ENCODE measurements at places on chromosomes 11 and 22.

DNA sequence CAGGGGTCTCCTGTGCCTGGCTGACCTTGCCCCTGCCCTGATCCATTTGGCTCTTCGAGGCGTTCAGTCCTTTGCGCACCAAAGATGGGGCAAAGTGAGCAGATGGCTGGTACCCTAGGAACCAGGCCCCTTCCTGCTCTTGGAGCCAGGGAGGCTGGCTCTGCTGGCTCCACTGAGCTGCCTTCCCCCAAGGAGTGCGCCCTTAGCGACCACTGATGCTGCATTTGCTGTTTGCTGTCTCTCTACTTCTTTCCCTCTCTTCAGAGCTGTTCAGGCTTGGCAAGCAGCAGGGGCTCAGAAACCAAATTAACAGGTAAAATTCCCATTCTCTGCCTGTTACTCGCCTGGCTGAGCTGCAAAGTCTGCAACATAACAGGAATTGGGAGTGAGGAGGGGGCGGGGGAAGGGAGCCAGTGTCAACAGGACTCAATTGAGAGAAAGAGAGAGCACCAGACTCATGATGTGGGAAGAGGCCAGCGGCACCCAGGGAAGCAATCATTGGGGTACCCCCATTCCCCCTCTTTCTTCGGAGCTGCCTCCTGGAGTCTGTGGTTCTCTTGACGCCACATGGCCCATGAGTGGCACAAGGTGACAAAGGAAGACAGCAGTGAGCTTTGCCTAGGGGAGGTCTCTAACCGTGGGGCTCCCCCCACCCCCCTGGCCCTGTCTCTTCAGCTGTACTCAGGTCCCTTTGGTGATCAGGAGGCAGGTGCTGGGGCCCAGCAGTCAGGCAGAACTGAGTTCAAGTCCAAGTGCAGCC lies 102.3 kb downstream of the TP53I11 start:
- no peak for DNase-seq

DNA sequence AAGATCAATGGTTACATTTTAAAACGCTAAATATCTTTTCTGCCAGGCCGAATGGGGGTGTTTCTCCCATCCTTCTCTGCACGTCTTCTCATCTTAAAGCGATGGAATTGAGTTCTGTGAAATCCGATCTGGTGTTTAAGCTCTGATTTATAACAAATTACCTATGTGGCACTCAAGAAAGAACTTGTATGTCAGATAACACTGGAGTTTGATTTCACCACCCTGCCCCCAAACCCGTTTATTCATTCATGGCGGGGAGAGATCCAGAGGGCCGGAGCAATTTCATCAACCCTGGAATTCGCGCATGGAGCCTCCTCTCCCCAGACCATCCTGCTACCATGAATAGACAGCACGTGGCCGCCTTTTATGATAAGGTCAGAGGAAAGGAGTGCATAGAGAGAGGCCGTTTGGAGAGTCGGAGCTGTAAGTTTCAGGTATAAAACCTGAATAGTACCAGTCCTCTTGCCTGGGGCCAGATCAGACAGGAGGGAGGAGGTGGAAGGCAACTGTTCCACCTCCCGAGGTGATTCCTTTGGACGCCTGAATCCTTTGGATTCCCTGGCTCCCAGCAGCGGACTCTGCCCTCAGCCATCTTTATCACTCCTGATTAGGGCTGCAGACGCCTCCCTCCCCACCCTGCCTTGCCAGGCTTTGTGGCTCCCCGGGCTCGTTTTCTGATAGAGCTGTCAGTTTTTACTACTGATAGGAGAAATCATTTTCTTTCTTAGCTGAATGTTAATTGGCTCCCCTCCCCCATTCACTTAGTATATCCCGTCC lies 27.3 kb upstream of the NFAM1 start:
- DNase-seq, result no peak

GRCh38 chr22:24423519-24424000 lies 3.8 kb upstream of the ADORA2A start:
- peak; percentile 40 for DNase-seq

DNA sequence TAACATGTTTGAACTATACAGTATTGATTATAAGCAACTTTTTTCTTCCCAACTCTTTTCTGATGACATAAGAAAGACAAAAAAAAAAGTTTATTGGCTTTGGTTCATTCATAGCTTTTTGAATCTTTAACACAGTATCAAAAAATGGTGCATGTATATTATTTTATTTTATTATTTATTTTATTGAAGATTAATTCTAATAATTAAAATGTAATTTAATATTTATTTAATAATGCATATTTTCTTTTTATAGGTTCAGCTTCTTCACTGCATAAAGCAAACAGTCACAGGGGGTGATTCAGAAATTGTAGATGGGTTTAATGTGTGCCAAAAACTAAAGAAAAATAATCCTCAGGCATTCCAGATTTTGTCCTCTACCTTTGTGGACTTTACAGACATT lies 78.8 kb downstream of the BBOX1 start:
- no peak for DNase-seq

DNA sequence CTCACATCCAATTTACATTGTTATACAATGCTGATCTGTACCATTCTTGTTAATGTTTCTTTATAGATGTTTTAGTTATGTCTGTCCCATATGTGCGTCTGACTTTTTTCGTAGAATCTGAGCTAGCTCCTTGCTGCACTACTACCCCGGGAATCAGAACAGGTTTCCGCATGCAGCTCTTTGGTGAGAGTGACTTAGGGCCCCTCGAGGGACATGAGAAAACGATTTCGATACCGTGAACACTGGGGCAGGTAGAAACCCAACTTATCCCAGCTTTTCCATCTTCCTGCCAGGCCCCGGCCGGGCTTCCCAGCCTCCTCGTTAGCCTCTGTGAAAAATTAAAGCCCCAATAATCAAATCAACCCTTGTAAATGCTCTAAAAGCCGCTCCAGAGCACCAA lies 23.4 kb upstream of the PKNOX2 start:
- no peak for DNase-seq

- no peak for DNase-seq
Observed at GRCh38 chr11:65002706-65003105, 5.9 kb upstream of the BATF2 start.

GRCh38 chr22:26286091-26286820 lies 117.0 kb downstream of the SEZ6L start:
- DNase-seq, result no peak

DNA sequence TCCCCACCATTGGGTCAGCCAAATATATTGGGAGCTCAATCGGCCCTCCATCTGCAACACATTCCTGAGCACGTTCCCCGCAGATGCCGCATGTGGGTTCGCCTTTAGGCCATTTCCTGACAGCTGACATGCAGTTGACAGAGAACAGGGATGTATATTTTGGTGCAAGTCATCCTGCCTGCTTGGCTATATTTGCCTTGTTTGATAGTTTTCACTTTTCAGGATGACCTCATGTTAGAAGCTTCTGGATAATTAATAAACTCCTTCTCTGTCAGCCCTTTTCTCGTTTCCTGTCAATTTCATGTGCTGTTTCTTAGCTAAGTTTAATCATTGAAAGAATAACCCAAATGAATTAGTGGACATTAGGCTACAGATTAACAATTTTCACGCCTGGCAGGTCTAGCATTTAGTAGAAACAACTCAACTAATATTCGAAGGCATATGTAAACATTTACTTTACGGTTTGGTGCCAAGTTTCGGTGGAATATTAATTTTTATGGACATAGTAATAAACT lies 105.8 kb upstream of the SLC5A12 start:
- DNase-seq, result no peak

DNA sequence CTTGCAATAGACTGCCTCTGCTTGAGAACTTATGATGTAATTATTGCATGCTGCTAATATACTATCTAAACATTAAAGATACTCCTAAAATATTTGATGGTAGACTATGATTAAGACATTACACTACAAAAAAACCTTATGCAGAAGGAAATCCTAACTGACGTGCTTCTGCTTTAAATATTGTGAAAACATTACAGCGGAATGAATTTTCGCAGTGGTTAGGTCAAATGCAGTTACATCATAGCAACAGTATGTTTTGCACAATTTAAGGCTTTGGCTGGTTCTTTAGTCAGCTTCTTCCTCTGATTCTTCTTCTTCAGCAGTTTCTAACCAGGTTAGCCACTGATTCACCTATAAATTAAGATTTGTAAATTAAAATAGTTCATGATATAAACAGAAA lies 11.2 kb downstream of the EIF4G2 start:
- DNase-seq, result no peak

DNA sequence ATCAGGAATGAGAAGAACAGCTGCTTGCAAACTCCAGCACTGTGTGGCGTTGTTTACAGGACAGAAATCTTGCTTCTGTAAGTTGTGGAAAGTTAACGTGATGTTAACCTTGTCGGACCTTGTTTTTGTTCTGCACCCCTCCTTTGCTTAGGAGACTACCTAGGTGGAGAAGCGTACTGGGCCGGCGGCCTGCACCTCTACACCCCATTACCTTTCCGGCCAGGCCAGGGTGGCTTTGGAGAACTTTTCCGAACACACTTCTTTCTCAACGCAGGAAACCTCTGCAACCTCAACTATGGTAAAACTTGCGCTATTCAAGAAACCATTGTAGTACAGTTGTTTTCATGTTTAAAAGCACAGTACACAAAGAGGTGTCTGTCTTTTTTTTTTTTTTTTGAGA lies 33.7 kb downstream of the SAMM50 start:
- DNase-seq, result no peak

DNA sequence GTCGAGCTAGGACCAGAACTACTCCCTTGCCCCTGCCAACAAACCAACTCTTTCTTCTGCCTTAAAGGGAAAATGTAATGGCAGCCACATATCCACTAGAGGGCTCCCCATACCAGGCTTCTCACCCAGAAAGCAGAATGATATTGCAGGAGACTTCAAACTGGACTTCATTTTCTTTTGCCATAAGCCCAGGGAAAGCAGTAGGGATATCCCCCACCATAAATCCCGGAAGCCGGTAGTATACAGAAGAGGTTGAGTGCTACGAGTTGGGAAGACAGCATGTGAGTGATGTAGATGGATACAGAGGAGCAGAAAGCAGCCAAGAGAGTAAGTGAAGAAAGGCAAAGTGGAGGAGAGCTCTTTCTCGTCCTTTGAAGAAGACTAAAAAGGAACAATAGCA lies 12.1 kb downstream of the PLAAT5 start:
- DNase-seq, result peak; percentile 26

GRCh38 chr11:86990515-86990914 lies 35.3 kb upstream of the FZD4 start:
- DNase-seq, result no peak

DNA sequence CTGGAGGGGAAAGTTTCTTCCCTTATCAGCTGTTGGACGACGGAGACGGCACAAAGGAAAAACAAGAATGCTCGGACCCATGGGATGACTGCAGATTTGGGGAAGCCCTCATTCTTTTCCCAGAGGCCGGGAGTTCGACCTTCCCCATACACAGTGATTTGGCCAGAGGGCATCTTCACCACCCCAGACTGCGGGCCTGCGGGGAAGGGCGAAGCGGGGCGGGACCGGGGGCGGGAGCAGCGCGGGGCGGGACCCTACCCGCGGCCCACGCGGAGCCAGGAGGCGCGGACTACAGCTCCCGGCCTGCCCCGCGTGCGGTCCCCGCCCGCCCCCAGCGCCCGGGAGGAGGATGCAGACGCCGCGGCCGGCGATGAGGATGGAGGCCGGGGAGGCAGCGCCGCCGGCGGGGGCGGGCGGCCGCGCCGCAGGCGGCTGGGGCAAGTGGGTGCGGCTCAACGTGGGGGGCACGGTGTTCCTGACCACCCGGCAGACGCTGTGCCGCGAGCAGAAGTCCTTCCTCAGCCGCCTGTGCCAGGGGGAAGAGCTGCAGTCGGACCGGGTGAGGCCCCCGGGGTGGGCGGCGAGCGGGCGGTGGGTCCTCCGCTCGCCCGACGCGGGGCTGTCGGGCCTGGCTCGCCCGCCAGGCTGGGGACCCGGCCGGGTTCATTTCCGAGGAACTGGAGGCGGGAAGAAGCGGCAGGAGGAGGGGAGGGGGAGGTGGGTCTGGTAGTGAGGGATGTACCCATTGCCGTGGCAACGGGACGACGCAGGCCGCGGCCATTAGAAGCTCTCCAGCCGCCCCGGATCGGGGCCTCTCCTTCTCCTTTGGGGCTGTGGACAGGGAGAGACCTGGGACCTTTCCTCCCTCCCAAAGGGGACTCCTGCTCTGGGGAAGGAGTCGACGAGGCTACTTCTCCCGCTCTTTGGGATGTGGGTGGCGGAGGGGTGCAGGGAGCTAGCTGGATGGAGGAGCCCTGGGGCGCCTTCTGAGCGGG lies at the start of gene KCTD17:
TSS of gene KCTD17 (plus strand) at position 352 of the 995 bp plus-strand sequence. CDS start at position 371, 19 bp downstream.
- DNase-seq, result peak; percentile 54

DNA sequence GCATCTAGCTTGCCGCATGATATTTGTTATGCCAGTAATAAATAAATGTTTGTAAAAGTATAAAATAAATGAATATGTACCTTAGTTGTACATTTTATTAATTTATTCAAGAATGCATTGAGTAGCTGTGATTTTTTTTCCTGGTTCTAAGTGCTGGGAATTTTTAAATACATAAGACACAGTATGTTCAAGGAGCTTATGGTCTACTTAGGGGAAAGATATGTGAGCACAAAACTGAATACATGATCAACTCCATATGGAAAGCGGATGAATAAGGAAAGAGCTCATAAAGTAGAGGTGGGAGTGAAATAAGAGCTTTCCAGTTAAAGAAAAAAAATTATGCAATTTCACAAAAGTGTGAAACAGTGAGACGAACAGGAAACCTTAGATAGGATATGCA lies 944.2 kb upstream of the CCDC90B start:
- DNase-seq, result no peak

GRCh38 chr11:118485273-118485672 lies 42.0 kb upstream of the TTC36 start:
- no peak for DNase-seq

GRCh38 chr11:83948200-83948599 lies 662.0 kb upstream of the CCDC90B start:
- no peak for DNase-seq

DNA sequence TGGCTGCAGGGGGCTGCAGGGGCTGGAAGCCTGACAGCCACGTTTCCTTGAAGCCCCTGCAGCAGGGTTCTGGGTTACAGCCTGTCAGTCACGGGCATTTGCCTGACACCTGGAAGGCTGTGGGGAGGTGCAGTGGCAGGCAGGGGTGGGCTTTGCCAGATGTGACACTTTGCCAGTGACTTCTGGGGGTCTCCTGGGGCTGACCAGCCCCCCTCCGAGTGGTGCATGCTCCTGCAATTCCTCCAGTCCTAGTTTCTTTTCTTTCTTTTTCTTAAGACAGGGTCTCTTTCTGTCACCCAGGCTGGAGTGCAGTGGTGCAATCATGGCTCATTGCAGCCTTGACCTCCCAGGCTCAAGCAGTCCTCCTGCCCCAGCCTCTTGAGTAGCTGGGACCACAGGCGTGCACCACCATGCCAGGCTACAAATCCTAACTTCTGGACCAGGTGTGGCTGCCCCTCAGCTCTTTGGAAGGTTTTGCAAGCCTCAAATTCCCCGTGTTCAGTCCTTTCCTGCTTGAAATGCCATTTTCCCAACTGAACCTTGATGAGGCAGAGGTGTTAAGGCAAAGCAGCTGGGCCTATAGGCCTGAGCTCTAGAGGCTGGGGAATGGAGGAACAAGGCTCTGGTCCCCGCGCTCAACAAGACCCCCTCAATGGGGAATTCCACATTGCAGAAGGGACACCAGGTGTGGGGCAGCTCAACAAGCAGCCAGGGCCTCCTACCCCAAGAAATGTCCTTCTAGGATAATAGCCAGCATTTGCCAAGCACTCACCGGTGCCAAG lies 20.2 kb upstream of the CHKA start:
- no peak for DNase-seq

GRCh38 chr11:119580081-119580480 lies 148.9 kb downstream of the NECTIN1 start:
- DNase-seq, result no peak

Data from T follicular helper cell (primary cell).